Breast epithelium (tissue), 4 donors: ENCODE measurements at places on chromosomes 2 and 18.

- no peak overlapping the region for H3K27ac ChIP-seq
- H3K4me3 ChIP-seq: no peak overlapping the region
- no peaks in the 10 kb centered on the region for H3K36me3 ChIP-seq
- no peak for DNase-seq
- no peaks in the 10 kb centered on the region for H3K27me3 ChIP-seq
These were observed 144.6 kb upstream of the SATB2 start for GRCh38 chr2:199602271-199602895.

DNA sequence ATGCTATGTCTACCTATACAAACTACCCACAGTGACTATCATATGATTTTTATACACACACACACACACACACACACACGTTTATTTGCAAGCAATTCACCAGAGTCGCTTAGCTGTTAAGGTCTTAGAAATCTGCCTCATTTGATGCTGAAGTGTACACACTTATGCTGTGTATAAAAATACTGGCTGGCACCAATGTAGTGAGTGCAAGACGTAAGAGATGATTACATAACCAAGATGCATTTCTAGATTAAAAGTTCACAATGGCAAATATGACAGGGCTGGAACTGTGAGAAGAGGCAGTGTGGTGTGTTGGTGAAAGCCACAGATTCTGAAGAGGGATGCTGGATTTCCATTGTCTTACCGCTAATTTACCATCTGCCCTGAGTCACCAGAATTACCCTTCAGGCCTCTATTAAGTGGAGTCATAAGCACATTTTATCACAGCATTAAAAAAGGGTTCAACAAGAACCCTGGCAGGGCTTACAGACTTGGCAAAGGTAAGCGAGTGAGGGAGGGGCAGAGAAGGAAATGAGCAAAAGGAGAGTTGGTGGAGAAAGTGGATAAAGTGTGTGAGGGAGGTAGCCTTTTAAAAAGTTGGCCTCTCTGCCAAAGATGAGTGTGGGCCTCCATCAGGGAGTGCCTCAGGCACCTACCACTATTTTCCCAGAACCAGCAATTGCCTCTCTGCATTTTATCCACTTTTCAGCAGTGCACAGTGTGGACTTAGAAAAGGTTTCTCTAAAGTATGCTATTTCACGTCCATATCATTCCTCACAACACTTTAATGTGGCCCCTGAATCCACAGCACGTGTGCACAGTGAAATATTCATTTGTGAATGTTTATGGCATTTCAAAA, 21.5 kb downstream of the MEIS1 start:
- DNase-seq: no peak
- H3K27me3 ChIP-seq: no peaks in the 10 kb centered on the region
- no peaks in the 10 kb centered on the region for H3K4me1 ChIP-seq

DNA sequence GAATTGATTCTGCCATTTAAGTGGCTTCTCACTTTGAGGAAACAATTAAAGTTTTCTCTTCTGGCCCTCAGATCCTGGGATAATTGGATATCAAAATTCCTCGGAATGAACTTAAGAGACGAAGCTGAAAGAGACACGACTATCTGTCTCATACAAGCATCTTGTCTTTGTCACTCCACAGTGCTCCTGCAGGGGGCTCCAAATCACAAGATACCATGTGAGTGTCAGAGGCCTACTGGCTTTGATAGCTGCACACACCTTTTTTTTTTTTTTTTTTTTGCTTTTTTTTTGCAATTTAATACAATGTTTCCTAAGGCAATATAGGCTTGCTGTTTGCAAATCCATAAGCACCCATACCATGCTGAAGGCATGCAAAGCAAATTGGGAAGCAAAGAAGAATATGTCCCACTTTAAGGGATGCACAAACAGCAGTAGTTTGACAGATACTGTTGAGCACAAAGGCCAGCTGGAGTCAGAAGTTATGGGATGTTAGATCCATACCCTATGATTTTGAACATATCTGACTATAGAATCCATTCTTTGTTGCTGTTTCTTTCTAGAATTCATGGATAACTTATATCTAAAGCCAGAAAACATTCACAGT, 109.0 kb upstream of the CBLN2 start:
- H3K27ac ChIP-seq: no peak overlapping the region
- H3K36me3 ChIP-seq: no peaks in the 10 kb centered on the region
- no peaks in the 10 kb centered on the region for H3K4me1 ChIP-seq
- H3K4me3 ChIP-seq: no peak overlapping the region
- DNase-seq: no peak

DNA sequence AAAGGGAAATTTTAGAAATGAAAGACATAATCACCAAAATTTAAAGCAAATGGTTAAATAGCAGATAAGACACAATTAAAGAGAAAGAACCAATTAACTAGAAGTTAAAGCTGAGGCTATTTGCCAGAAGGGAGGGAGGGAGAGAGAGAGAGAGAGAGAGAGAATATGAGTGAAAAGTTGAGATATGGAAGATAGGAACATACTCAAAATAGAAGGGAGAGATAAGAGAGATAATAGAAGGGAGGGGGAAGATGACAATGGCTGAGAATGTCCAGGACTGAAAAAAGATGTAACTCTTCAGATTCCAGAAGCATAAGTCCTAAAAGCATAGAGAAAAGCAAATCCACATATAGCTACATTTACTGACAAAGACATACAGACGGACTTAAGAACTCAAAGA, 17.1 kb upstream of the AAK1 start:
- no peaks in the 10 kb centered on the region for H3K27me3 ChIP-seq
- H3K27ac ChIP-seq: no peak overlapping the region
- DNase-seq: no peak
- H3K4me1 ChIP-seq: no peaks in the 10 kb centered on the region
- H3K4me3 ChIP-seq: no peak overlapping the region
- no peaks in the 10 kb centered on the region for H3K36me3 ChIP-seq

DNA sequence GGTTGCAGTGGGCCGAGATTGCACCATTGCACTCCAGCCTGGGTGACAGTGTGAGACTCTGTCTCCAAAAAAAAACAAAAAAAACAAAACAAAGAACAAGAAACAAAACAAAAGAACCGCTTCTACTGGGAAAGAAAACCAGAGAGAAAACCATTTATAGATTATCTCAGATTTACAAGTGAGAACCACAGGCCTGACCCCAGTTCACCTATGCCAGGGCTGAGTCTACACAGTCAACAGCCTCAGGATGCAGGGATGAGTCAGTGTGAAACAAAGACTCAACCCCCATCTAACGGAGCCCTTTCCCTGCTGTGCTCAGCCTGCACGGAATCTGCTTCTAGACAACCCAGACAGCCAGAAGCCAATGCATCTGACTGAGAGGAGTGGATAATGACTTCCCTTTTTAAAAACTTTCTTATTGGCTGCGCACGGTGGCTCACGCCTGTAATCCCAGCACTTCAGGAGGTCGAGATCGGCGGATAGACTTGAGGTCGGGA, 25.5 kb upstream of the YWHAQ start:
- H3K4me1 ChIP-seq: no peaks in the 10 kb centered on the region
- H3K27me3 ChIP-seq: no peaks in the 10 kb centered on the region
- no peaks in the 10 kb centered on the region for H3K36me3 ChIP-seq
- no peak for DNase-seq

DNA sequence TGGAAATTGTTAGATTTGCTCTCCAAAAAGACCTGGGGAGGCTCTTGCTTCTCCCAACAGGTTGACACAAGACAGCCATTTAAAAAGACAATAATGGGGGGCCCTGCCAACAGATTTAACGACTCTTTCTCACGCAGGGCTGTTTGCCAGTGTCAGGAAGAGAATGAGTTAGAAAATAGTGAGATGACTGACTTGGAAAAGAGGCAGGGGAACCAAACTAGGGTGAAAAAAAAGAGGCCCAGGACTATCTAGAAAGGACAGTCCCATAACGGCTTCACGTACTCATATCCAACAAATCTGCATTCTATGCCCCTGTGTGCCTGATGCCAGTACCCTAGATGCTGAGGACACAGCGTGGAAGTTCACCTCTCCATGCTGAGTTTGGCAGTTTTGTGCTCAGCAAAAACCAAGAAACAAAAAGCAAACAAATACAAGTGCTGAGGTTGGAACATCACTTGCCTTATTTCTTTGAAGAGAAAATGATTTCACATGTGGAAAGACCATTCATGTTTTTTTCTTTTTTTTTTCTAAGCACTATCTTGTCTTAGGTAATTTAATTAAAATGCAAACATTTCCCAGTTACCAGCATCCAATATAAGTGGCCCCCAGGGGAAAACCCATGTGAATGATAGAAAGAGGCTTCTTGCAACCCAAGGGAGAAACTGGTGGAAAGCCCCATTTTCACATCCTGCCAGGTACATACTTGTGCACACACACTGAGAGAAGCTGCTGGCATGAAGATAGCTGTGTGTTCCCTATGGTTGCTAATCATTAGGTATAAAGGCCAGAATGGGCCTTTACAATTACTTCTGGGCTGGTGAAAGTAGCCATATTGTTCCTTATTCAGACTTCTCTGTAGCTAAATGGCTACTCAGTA, 10.6 kb upstream of the WIPF1 start:
- H3K27ac ChIP-seq: peak overlapping the region; percentile 46
- H3K4me3 ChIP-seq: no peak overlapping the region
- H3K27me3 ChIP-seq: no peaks in the 10 kb centered on the region

DNA sequence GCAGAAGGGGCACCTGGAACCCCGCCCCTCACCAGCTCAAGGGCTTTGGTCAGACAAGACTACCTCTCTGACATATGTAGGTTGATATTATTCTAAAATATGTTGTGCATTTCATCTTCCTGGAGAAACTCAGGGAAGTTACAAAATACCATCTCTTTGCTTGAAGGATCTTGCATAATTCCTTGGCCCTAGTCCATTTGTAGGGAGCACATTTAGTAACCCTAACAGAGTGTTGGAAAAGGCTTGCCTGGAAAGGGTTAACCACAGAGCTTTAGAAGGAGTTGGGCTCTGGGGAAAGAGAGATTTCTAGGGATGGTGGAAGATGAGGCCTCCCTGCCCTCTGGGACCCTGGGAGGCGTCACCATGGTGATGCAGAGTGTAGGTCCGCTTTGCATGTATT, 143.0 kb upstream of the SLC1A4 start:
- peaks cover 5% of the 10 kb centered on the region for H3K4me1 ChIP-seq
- H3K27ac ChIP-seq: no peak overlapping the region
- no peak overlapping the region for H3K4me3 ChIP-seq
- no peaks in the 10 kb centered on the region for H3K27me3 ChIP-seq
- no peaks in the 10 kb centered on the region for H3K36me3 ChIP-seq

DNA sequence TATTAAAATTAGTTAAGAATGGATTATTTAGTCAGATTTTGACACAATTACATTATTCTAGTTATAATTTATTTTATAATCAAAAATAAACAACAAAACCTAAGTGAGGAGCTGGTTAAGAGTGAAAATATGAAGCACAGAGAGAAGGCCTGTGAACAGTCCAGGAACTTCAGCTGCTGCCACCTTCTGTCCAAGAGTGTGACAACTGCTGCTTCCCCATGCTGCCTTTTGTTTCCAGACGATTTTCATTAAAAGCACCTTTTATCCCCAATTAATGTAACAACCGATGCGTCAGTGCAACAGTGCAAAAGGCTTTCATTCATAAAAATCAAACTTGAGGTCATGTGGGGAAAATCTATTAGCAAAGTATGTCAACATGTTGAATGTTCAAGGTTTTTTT, 363.6 kb downstream of the CTNNA2 start:
- H3K4me1 ChIP-seq: no peaks in the 10 kb centered on the region
- no peaks in the 10 kb centered on the region for H3K36me3 ChIP-seq
- DNase-seq: no peak

DNA sequence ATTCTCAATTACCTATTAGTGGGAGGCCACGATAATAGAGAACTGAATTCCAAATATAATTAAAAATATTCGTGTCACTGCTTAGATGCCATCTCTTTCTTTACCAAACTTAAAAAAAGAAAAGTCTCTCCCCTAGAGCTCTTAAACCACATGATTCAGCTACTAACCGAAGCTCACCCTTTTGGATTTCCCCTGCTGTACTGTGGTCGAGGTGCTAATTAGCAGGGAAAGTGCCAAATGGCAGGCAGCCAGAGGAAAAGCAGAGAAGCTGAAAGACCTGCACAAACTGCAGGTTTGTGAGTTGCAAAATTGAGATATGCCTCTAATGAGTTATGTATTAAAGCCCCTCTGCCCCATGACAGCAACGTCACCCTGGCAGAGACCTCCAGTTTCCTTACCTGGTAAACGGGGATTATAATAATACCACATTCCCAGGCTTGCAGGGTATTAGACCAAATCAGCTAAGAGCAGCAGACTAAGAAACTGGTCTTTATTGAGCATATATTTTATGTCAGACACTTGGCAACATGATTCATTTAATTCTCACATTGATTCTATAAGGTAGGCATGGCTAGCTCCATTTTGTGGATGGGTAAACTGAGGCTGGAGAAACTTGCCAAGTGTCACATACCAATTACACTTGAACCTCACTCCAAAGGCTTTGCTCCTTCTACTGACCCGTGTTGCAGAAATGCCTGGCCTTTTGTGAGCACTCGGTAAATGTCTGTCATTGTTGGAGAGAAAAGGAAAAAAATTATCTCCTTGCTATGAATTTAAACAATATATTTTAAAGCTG, 259.7 kb downstream of the LPIN1 start:
- peak; percentile 28 for DNase-seq
- no peak overlapping the region for H3K4me3 ChIP-seq
- H3K27ac ChIP-seq: no peak overlapping the region
- no peaks in the 10 kb centered on the region for H3K36me3 ChIP-seq
- H3K27me3 ChIP-seq: no peaks in the 10 kb centered on the region
- H3K4me1 ChIP-seq: no peaks in the 10 kb centered on the region

DNA sequence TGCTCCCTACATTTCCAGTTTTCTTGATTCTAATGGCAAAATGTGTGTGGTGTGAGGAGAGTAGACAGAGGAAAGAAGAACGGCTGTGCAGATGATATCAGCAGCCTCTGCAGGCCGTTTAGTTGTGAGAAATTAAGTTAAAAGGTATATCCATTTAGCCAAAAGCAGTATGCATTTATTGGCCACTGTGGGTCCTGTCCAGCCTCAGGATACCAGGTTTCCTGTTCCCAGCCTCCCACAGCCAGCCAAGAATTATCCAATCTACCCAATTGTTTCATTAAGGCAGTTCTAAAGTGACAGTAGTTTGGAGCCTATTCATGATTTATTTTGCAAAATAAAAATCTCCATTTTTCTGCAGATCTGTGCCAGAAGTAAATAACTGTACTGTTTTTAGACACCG, 107.5 kb downstream of the TMEM18 start:
- no peak overlapping the region for H3K27ac ChIP-seq
- H3K36me3 ChIP-seq: no peaks in the 10 kb centered on the region
- H3K4me3 ChIP-seq: no peak overlapping the region
- no peaks in the 10 kb centered on the region for H3K4me1 ChIP-seq
- DNase-seq: no peak

DNA sequence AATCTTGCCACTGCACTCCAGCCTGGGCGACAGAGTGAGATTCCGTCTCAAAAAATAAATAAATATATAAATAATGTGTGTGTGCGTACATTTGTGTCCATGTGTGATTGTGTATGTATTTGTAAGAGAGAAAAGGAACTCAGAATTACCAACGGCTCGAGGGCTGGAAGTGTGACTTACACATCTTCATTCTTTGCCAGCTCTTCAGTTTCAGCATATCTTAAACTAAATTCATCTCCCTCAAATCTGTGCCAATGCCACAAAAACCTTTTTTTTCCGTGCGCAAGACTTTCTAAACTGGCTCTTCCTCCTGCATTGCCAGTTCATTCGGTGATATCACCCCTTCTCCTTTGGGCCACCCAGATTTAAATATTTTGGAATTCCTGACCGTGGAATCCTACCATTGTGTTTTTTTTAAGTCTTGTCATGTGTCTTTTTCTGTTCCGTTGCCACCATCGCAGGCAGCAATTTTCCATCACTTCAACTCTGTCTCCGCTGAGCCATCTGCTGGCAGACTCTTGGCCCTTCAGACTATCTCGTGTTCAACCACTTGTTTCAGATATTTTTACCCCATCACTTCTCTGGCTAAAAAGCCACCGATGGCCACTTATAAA, 77.0 kb upstream of the ZNF532 start:
- no peak for DNase-seq
- no peak overlapping the region for H3K27ac ChIP-seq
- H3K27me3 ChIP-seq: no peaks in the 10 kb centered on the region
- no peaks in the 10 kb centered on the region for H3K4me1 ChIP-seq
- H3K36me3 ChIP-seq: no peaks in the 10 kb centered on the region
- H3K4me3 ChIP-seq: no peak overlapping the region
